GM12878 (cell line): ENCODE measurements at places on chromosomes 16 and 17. TPM values are rescaled to one million over a fixed set of nuclear protein-coding genes. Genes with fewer than 3 reads are reported as not detected.

- peaks cover 15% of the 10 kb centered on the region for H3K4me1 ChIP-seq
- peak; percentile 98 for DNase-seq
- H3K36me3 ChIP-seq: peaks cover 11% of the 10 kb centered on the region
- H3K27ac ChIP-seq: peak within 1 kb of the TSS; percentile 79
- H3K27me3 ChIP-seq: no peaks in the 10 kb centered on the region
These were observed at the start of gene EIF4A3 for GRCh38 chr17:80147035-80147822. Gene EIF4A3, minus strand, starts transcription at chr17:80147128. Its CDS starts 167 bp downstream, at chr17:80146961.

GRCh38 chr16:8950580-8951077 lies 13.1 kb downstream of the USP7 start:
- H3K36me3 ChIP-seq: 0 out of 2 replicates have a peak, but pooled peaks cover 2% of the 10 kb centered on the region
- H3K4me3 ChIP-seq: no peak overlapping the region
- H3K27ac ChIP-seq: no peak overlapping the region
- H3K27me3 ChIP-seq: no peaks in the 10 kb centered on the region
- no peak for DNase-seq
- peaks cover 73% of the 10 kb centered on the region for H3K4me1 ChIP-seq

DNA sequence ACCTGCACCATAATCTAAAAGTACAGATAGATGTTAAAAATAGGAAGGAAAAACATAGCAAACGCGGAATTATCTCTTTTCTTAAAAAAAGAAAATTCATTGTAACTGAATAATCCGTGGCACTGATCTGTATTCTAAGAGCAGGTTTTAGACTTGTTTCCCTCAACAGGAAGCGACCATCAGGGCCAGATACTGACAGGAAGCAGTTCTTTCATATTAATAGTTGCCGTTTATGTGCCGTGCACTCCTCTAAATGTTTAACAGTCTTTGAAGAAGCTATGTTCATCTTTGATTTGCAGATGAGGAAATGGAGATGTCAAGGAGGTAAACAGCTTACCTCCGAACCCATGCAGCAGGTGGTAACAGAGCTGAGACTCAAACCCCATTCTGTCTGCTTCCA lies 23.6 kb downstream of the DYNLRB2 start:
- H3K4me3 ChIP-seq: no peak overlapping the region
- H3K4me1 ChIP-seq: no peaks in the 10 kb centered on the region; the same call in 1 of the 2 replicates
- H3K27ac ChIP-seq: no peak overlapping the region
- DNase-seq: no peak
- peaks cover 5% of the 10 kb centered on the region; the same call in 1 of the 2 replicates for H3K27me3 ChIP-seq

The KRT27 gene
- total RNA-seq: not detected in 2 replicates

The NPIPB12 gene
- total RNA-seq: 26.4 and 32.4 TPM in 2 replicates
